ENCODE measurements at places on chromosomes 12 and 14.

- no peak for DNase-seq
These were observed 31.3 kb downstream of the A2M start for GRCh38 chr12:9084417-9084816.

DNA sequence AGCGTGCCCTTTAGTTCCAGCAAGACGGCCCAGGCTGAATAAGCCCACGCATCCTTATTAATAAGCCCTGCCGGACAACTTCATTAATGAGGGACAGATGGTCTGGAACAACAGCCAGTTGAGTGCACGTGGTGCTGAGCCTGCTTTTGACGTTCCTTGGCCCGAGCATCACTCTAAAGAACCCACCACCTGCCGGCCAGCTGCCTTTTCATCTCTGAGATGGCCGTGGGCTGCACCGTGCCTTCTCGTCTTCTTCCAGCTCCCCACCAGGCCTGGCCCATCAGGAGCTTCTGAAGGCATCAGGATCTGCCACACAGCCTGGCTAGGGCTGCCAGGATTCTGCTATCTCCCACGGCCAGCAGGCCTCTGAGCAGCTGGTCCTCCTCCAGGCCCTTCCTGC is 80.0 kb downstream of the AACS start:
- no peak for DNase-seq

- no peak for DNase-seq
These were observed 138.7 kb downstream of the RIMBP2 start for GRCh38 chr12:130577351-130577750.

- no peak for DNase-seq
These were observed 1679.9 kb upstream of the FLRT2 start for GRCh38 chr14:83850092-83850491.

GRCh38 chr14:71752111-71752738 is 180.0 kb upstream of the RGS6 start:
- no peak for DNase-seq

GRCh38 chr14:31441273-31442111 is 15.8 kb downstream of the DTD2 start:
- no peak for DNase-seq

Data from SIG-M5 (cell line).